Astrocyte of the cerebellum (primary cell): ENCODE measurements at places on chromosomes 11 and 22.

DNA sequence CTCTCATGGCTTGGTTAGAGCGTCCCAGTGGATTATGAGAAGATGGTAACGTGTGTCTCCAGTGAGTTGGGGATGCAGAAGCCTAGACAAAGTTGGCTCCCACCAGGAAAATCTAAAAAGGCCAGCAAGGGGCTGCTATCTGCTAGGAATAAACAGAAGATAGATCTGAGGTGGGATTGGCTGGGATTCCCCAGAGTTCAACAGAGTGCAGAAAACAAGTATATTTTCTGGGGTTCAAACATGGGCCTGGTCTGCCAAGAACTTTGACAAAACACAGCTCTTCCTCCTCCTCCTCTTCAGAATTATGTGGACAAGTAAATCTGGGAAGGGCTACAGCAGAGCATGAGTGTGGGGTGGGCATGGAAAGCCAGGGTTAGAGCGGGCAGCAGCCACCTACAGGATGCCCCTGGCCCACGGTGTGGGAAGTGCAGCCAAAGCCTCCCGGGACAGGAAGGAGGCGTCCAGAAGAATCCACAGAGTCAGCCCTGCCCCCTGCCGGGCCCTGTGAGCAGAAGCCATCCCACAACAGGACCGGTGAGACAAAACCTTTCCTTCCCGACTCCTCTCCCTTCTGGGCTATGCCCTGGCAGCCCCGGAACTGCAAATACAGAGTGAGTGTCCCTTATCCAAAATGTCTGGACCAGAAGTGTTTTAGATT is 67.1 kb downstream of the CD82 start:
- no peak for DNase-seq

GRCh38 chr11:70862093-70862492 is 390.3 kb downstream of the SHANK2 start:
- DNase-seq = no peak

GRCh38 chr22:41092023-41092817 is at the start of gene EP300:
EP300 (plus strand) TSS chr22:41092592; CDS start chr22:41093005, 413 bp downstream.
- peak; percentile 28 for DNase-seq

- no peak for DNase-seq
Measured at GRCh38 chr22:37680191-37680851, 4.9 kb downstream of the LGALS1 start.

DNA sequence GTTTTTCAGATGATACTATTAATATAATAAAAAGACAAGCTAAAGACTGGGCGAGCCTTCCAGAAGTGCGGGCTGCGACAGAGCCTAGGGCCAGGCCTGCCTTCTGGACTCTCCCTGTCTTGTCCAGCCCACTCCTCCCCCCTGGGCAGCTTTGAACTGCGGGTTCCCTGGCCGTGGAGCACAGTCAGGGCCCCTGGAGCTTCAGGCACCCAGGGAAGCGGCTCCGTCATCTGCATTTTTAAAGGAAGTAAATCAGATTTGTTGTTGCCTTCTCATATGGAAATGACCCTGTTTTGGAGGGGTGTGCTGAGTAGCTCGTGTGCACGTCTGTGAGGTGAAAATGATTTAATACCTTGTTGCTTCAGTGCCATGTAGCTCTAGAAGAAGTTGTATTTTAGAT is 265.3 kb downstream of the TBC1D22A start:
- DNase-seq = no peak

DNA sequence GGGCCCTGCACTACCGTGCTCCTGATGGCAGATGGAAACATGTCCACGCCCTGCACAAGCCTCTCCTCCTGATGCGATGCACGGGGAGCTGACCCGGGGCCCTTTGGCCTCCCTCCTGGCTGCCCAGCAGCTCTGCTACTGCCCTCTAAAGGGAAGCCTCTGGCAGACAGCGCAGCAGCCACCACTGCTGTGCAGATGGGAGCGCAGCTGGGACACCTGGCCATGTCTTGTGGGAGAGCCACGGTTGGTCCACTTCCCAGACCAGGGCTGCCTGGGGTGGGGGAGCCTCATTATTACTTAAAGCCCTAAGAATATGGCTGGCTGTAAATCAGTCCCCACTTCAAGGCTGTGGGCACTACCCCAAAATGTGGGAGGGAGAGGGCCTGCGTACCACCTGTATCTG is 38.3 kb downstream of the TBX1 start:
- DNase-seq = no peak

- DNase-seq = no peak
Measured at GRCh38 chr11:93074352-93074751, 104.9 kb downstream of the MTNR1B start.

DNA sequence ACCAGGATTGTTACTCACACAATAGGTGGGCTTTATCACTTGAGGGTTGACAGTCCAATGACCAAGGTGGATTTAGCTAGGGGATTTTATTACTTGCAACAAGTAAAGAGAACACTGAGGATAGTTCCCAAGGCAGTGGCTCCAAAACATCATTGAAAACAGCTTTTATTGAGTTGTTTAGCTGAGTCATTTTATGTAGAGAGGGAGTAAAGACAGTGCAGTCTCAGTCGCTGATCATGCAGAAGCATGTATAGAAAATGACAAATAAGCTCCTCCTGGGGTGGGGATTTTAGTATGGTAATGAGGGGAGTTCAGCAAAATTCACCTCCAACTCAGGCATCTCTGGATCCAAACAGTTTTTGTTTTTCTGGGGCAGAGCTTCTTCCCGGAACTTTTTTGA is 163.0 kb upstream of the CCDC179 start:
- DNase-seq = no peak

DNA sequence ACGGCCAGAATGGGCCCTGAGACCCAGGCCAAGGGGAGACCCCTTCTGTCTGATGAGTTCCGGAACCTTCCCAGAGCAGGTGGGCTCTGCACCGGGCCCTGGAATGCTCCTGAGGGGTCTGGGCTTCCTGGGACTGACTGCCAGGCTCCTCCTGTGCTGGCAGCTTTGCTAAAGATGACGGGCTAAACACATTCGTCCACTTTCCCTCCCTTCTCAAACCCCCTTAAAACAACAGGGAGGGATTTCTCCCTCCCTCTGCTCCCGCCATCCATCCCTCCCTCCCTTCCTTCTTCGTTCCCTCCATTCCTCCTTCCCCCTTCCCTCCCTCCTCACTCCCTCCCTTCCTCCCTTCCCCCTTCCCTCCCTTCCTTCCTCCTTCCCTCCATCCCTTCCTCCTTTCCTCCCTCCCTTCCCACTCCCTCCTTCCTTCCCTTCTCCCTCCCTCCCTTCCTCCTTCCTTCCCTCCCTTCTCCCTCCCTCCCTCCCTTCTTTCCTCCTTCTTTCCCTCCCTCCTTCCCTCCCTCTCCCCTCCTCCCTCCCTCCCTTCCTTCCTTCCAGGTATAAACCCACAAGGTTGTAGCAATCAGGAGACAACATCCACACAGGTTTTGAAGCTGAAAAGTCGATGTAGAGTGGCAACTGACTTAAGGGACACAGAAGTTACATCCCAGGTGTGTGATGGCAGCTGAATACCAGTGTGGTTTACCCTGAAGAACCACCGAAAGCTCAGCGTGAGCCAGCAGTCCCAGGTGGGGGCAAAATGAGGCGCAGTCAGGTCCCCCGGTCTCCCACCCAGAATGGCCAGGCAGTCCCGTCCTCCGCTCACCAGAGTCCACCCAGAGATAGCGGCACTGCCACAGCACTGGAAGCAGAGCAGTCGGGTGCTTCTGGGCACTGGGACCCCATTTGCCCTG is 18.8 kb upstream of the MGAT3 start:
- no peak for DNase-seq

GRCh38 chr11:80843266-80843974 is 1402.6 kb upstream of the TENM4 start:
- DNase-seq = no peak

- no peak for DNase-seq
Measured at GRCh38 chr11:111729831-111730311, 36.3 kb downstream of the PPP2R1B start.

- peak; percentile 80 for DNase-seq
Measured at GRCh38 chr22:26681395-26681821, 24.0 kb downstream of the MIAT start.

DNA sequence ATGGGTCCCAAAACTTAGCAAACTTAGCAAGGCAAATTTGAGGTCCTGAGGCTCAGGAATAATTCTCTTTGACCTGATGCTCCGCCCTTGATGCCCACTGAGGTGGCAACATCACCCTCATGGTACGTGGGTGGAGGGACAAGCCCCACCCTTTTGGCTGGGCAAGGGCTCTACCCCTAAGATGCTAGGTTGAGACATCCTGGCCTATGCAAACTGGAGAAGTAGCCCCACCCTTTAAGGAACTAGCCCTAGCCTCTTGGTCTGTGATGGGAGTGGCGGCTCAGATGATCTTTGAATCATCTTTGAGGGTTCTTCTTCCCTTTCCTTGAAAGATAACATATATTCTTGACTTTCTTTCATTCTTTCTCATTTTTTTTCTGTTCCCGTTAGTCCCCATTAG is 32.9 kb downstream of the CABIN1 start:
- DNase-seq = no peak

- DNase-seq = no peak
Measured at GRCh38 chr22:19959043-19959586, 17.5 kb upstream of the TXNRD2 start.

GRCh38 chr11:44463751-44464150 is 101.7 kb upstream of the CD82 start:
- DNase-seq = no peak
